CD4-positive, alpha-beta T cell treated with Interleukin-4 for 4 hours (primary cell): ENCODE measurements at places on chromosomes 1 and 21.

- DNase-seq: no peak
Measured at GRCh38 chr1:97270508-97271307, 549.1 kb downstream of the PTBP2 start.

DNA sequence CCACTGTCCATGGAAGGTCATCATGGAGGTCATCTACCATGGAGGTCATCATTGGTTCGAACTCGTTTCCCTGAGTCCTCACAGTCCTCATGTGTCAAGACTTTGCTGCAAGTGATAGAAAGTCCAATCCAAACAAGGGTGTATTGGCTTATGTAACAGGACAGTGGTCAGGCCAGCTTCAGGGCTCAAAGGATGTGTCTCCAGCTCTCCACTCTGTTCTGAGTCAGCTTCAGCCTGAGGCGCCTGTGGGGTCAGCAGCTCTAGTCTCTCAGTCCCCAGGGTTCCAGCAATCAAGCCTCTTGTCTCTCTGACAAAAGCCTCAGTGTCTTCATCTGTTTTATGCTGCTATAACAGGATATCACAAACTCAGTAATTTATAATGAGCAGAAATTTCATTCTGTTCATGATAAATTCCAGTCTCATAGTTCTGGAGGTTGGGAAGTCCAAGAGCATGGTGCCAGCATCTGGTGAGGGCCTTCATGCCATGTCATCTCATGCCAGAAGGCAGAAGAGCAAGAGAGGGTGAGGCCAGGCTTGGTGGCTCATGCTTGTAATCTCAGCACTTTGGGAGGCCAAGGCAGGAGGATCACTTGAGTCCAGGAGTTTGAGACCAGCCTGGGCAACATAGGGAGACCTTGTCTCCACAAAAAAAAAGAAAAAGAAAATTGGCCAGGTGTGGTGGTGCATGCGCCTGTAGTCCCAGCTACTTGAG lies 19.5 kb downstream of the A3GALT2 start:
- no peak for DNase-seq

GRCh38 chr1:104435255-104435654 lies 685.6 kb downstream of the AMY1C start:
- DNase-seq: no peak

- no peak for DNase-seq
Measured at GRCh38 chr1:81314513-81315233, 486.1 kb upstream of the ADGRL2 start.

DNA sequence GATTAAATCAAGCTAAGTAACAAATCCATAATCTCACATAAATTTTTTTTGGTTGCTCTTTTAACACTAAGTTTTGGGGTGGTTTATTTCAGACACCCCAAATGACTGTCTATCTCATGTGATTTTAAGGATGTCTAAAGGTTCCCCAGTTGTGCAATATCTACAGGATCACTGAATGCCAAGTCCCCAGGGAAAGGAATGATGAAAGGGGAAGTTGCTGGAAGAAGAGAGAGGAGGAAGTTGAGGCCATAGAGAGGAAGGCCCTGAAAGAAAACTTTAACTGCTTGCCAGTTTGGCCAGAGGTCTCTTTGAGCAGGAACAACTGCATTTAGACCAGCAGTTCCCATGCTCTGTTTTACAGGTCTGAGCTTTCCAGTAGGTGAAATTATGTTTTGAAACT lies 27.5 kb upstream of the SLC19A2 start:
- DNase-seq: no peak

- DNase-seq: peak; percentile 33
Measured at GRCh38 chr1:1212780-1213344, 1.1 kb downstream of the TNFRSF4 start.

- no peak for DNase-seq
Measured at GRCh38 chr1:114116086-114116485, 37.6 kb downstream of the SYT6 start.

- DNase-seq: no peak
Measured at GRCh38 chr1:203486618-203487370, 7.2 kb upstream of the OPTC start.

GRCh38 chr1:220594356-220594755 lies 66.4 kb downstream of the MARK1 start:
- no peak for DNase-seq

- no peak for DNase-seq
Measured at GRCh38 chr1:103561643-103562395, 9.6 kb upstream of the AMY2B start.

DNA sequence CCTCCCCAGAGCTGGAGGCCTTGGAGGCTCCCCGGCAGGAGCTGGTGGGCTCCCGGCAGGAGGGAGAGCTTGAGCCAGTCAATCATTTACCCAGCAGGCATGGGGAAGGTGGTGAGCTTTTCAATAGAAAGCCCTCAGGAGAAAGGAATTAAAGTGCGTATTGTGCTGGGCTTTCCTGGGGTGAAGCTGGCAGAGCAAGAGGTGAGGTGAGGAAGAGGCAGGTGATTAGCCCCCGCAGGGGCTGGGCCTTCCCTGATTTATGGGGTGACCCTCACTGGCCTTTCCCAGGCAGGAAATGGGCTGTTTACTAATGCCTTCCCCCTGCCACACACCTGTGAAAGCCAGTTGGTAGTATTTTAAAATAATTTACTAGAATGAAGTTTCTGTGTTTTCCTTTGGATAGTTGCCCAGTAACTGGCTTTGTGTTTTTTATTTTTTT lies 25.8 kb downstream of the CLDN14 start:
- no peak for DNase-seq

DNA sequence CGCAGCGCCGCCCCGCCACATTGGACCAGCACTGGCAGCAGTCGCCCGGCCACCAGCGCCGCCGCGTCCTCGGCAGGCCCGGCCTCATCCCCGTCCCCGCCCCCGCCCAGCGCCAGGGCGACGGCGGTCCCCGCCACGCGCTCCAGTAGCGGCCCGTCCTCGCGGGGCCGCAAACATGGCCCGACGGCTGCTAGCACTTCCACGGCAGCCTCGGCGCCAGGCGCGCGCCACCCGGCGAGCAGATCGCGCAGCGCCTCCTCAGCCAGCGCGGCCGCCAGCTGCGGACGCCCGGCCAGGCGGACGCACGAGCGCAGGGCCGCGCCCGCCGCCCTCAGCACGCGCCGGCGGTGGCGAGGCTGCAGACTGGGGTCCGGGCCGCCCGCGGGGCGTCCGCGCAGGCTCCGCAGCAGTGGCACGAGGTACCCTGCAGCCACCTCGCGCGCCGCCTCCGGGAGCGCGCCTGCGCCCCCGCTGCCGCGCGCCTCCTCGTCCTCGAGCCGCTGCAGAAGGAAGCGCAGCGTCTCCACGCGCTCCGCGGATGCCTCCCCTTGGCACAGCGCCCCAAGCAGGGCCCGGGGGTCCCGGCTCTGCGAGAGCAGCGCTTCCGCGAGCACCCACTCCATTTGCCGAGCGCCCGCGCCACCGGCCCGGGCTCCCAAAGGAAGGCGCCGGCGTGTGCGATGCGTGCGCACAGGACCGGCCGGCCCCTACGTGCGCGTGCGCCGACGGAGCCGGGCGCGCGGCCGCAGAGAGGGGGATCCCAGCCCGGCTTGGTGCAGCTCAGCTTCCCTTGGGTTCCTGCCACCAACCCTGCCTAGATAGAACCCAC lies at the start of gene TARBP1:
Gene TARBP1 (minus strand): TSS at position 699 of the 829 bp plus-strand sequence. CDS start 76 bp downstream, at position 623.
- peak; percentile 67 for DNase-seq
